Activated T-cell treated with anti-CD3 and anti-CD28 coated beads, Interleukin-2, amount 50 U/mL, for 72 hours (primary cell): ENCODE measurements at places on chromosomes 5 and 9. TPM values are rescaled to one million over a fixed set of nuclear protein-coding genes. Genes with fewer than 3 reads are reported as not detected.

- no peak for DNase-seq
These were observed 182.2 kb upstream of the TARS1 start for GRCh38 chr5:33258553-33258952.

DNA sequence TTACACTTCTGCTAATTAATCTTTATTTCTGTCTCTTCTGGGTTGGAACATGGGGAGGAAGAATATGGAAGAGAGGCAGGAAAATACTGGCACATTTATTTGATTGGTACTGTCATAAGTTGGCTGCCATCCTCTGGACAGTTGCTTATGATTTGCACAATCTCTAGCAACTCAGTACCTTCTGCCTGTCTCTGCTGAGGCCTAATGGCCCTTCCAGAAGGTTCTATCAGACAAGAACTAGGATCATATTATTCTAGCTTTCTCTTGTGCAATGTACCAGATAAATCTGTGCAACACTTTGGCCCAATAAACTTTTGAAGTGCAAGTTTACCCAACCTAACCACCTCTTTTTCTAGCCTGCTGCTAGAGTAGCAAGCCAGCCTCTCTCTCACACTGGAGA lies 335.0 kb downstream of the ARRDC3 start:
- DNase-seq: no peak

GRCh38 chr9:2192356-2192979 lies 177.3 kb downstream of the SMARCA2 start:
- DNase-seq: no peak

- DNase-seq: no peak
These were observed 81.0 kb upstream of the HTR4 start for GRCh38 chr5:148735301-148735835.

- DNase-seq: no peak
These were observed 44.0 kb downstream of the TNPO1 start for GRCh38 chr5:72860499-72860898.

- DNase-seq: peak; percentile 39
These were observed 115.9 kb downstream of the RGS3 start for GRCh38 chr9:113579283-113580040.

DNA sequence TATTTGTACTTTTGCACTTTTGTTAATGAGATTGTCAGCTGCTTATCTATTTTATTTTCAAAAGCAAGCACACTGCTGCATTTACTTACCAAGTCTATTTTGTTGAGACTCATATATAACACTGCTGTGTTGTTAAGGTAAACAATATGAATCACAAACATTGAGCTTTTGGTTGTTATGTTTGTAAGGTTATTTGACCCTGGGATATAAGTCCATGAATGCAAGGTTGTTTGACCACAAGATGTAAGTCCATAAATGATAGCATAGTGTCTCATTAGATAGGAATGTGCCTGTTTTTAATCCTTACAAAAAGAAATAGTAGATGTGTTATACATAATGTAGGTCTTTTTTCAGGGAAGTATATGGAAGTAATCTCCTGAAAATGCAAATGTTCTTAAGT lies 845.9 kb downstream of the CDH9 start:
- no peak for DNase-seq

Gene HACD4
- total RNA-seq: 3.3 TPM
